ENCODE measurements at places on chromosomes 7 and 10.

- no peak for DNase-seq
Observed at GRCh38 chr7:150734254-150734653, 3.0 kb upstream of the GIMAP5 start.

GRCh38 chr7:73769481-73770001 lies 529 bp downstream of the CLDN3 start:
- DNase-seq: no peak

GRCh38 chr10:68440898-68441297 lies 30.9 kb downstream of the DNA2 start:
- DNase-seq: no peak

- DNase-seq: no peak
Observed at GRCh38 chr7:82109288-82109687, 334.3 kb downstream of the CACNA2D1 start.

DNA sequence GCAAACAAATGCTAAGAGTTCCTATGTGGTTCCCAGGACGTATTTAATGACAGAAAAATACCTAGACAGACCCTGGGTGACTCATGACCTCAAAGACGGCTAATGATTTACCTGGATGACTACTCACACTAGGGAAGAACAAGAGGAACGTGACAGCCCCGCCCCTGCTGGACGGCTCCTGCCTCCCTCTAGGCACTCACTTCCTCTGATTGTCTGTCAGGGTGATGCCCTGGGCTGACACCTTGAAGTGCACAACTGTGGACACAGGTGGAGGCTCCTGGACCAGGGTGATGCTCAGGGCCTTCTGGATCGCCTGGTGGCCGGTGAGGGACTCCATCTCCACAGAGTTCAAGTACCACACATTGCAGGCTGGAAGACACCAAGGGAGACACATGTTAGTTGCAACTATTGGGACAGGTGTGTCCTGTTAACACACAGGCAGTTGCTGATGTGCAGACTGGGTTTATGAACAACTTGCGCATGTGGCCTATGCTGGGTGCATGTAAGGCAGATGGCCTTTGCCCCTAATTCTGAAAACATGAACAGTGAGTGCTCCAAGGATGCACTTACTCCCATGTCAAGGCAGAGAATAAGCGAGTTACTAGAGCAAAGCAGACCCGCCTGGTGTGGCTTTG lies 298.3 kb downstream of the TNS3 start:
- peak; percentile 60 for DNase-seq

- peak; percentile 15 for DNase-seq
Observed at GRCh38 chr7:15856311-15856710, 169.8 kb upstream of the MEOX2 start.

DNA sequence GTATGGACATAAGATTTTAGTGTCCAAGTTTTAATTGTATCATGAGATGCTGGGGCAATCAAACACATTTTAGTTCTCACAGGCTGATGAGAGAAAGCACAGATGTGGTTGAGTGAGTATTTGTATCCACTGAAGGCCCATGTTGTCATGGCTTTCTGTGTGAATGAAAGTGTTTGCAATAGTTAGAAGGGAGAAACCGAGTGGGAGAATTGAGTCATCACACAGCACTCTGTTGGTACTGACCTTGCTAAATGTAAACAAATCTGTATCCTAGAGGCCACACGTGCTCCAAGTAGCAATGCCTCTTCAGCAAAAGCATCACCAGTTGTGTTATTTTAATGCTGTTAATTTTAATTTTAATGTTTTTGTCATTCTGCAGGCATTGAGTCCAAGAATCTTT lies 121.2 kb downstream of the EMX2 start:
- no peak for DNase-seq

DNA sequence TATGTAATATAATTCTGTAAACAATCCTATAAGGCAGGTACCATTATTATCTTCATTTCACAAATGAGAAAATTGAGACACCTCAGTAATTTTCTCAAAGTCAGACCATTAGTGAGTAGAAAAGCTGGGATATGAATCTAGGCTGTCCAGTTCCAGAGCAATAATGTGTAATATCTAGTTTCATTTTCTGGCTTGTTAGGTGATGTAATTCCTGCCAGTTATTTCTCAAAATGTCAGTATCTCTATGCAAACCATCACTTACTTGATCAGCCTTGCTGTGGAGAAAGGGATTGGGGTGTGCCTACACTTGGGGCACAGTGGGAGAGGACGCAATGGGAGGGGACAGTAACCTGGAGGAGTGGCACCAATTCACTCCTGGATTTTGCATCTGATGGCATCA lies 157.5 kb downstream of the LYZL1 start:
- no peak for DNase-seq

- DNase-seq: peak; percentile 52
Observed at GRCh38 chr7:96285579-96285978, 36.3 kb downstream of the SLC25A13 start.

DNA sequence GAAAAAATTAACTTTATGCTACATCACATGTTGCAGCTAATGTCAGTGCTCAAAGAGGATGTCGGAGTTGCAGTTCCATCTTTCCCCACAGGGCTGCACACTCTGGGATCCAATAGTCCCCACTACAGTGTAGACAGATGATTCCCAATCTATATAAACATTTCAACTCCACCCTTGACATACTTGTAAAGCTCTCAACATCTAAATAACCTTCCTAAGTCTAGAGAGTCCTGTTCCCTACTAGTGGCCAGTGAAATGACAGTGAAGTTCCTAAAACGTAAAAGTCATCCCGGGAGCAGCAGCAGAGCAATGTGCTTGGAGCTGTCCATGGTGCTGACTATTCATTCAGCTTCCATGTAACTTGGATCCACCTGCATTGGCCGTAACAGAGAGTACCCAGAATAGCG lies 145.1 kb downstream of the GRM8 start:
- DNase-seq: peak; percentile 36

DNA sequence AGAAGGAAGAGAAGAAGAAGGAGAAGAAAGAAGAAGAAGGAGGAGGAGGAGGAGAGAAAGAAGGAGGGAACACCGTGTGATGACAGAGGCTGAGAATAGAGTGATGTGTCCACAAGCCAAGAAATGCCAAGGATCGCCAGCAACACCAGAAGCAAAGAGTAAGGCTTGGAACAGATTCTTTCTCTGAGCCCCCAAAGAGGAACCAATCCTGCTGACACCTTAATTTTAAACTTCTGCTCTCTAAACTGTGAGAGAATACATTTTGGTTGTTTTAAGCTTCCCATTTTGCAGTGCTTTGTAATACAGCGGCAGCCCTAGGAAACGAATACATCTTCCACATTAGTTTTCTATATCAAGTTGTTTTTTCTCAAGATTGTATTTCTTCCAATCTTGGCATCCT lies 13.9 kb upstream of the WNT8B start:
- DNase-seq: no peak

GRCh38 chr7:43649755-43650274 lies 66.9 kb downstream of the STK17A start:
- peak; percentile 73 for DNase-seq

GRCh38 chr7:33196221-33196620 lies 66.9 kb downstream of the BBS9 start:
- peak; percentile 37 for DNase-seq

DNA sequence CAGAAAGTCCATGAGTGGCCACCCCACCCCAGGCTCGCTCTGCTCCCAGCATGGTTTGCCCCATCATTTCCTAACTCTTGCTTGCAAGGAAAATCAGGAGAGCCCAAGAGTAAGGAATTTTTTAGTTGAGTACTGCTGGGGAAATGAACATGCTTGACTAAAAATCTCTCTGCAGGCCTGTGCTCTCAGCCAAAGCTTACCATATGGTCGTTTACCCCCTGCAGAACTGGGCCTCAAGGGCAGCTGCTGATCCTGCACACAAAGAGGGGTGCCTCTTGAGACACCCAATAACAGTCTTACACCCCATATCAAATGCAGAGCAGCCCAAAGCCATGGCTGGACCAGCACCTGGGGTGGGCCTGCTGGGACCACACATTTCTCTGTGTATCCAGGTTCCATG lies 183.2 kb downstream of the CXCL12 start:
- no peak for DNase-seq

GRCh38 chr7:15757041-15758000 lies 70.8 kb upstream of the MEOX2 start:
- DNase-seq: no peak

- peak; percentile 24 for DNase-seq
Observed at GRCh38 chr10:131576341-131577177, 265.0 kb upstream of the TCERG1L start.

- DNase-seq: no peak
Observed at GRCh38 chr10:78549140-78549935, 515.7 kb downstream of the RPS24 start.

- no peak for DNase-seq
Observed at GRCh38 chr7:75628055-75628454, 110.7 kb downstream of the HIP1 start.
